ENCODE measurements at places on chromosomes 11 and 22. TPM values are rescaled to one million over a fixed set of nuclear protein-coding genes. Genes with fewer than 3 reads are reported as not detected.

DNA sequence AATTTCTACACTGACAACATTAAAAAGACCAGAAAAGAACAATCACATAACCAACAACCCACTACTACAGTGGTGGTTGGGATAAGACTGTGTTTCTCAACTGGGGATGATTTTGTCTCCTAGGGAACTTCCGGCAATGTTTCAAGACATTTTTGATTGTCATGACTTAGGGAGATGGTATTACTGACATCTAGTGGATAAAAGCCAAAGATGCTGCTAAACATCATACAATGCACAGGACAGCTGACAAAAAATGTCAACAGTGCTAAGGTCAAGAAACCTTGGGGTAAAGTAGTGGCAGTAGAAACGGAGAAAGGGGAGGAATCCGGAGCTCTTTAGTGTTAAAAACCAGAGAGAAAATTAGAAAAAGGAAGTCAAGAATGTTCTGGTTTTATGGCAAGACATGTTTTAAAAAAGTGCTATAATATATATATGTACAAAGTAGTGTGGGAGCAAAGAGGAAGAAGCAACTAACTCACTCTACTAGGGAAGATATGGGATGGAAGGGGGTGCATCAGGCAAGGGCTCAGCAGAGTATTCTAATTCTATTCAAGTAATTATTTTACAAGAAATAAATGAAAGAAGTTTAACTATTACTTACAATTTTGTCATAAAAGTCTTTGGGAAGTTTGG is 37.2 kb downstream of the CKAP5 start:
- no peak for DNase-seq

GRCh38 chr11:111967649-111968048 is 30.5 kb downstream of the DIXDC1 start:
- no peak for DNase-seq

- DNase-seq, result no peak
These were observed 511 bp downstream of the PKDREJ start for GRCh38 chr22:46262449-46263215.

DNA sequence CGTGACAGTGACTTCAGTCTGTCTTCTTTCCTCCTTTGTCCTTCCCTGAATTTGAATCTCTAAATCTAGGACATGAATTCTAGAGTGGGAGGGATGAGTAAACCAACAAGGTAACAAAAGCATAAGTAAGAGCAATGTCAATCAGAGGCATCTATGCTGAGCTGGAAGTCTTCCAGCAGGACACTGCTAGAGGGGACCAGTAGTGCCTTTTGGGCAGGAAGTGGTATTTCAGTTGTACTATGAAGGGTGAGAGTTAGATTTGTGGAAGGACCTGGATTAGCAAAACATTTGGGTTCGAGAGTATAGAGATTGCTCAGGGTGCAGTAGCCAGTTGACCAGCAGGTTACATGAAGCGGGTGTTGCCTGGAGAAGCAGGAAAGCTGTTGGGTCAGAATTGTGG is 40.3 kb downstream of the MEI1 start:
- no peak for DNase-seq

DNA sequence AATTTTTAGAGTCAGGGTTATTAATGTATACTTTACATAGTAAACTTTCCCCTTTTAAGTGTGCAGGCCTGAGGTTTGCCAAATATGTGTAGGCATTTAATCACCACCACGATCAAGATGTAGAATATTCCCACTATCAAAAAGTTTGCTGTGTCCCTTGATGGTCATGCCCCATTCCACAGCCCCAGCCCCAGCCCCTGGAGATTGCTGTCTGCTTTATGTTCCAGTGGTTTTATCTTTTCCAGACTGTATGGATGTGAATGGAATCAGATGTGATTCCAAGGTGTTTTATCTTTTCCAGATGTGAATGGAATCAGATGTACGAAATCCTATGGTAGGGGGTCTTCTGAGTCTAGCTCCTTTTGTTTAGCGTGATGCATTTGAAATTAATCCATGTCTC is 93.1 kb upstream of the B3GAT1 start:
- DNase-seq, result no peak

- no peak for DNase-seq
These were observed 128.1 kb upstream of the TOP3B start for GRCh38 chr22:22110548-22111266.

DNA sequence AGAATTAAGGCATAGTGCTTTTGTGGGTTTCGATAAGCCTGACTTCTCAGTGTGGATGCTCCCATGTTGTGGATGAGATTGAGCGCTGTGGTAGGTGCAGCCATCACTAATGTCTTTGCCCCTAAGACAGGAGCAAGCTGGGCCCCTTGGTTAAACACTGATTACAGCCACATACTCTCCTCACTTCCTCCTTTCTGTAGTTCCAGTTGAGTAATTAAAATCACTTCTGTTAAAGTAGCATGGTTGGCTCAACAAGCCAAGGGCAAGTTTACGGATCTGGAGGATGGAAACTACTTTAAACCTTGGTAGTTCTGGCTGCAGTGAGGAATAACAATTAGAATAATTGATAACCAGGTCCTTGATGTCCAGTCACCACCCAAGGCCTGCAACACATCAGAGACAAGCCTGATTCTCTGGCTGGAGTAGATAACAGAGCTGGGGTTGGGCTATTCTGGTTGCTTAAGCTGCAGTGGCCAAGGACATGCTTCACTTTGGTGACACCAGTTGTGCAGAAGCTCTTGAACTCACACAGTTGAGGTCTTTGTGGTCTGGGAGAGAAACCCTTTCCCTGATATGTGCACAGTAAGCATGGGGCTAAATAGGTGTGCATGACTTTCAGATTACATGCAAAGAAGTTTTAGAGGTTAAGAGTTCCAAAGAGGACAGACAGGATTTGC is 81.3 kb downstream of the KIRREL3 start:
- no peak for DNase-seq

DNA sequence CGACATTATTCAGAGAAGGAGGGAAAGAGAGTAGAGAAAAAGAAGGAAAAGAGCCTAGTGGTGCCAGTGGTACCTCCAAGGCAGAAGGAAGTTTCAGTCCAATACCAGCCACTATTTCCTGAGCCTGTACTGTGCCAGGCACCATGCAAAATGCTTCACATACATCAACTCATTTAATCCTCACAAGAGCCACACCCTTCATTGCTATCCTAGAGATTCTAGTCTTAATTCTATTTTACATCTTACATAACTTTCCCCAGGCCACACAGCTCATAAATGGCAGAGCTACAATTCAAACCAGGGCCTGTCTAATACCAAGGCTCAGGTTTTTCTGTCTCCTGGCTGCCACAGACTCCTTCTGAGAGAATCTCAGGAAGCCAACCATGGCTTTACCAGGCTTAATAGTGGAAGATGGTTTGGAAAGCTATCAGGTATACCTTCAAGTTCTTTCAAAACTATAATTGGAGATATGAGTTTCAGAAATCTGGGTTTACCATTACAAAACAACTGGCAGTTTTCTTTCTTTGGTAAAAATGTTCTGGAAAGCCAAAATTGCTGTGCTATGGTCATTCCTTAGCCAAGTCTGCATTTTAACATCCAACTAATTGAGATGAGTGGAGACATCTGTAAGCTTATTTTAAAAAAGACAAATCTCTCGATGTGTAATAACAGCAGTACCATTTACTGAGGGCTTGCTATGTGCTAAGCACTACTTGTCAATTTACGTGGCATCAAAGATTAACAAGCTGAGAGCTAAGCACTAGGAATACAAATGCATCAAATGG is 225.1 kb upstream of the PITPNB start:
- DNase-seq, result no peak

DNA sequence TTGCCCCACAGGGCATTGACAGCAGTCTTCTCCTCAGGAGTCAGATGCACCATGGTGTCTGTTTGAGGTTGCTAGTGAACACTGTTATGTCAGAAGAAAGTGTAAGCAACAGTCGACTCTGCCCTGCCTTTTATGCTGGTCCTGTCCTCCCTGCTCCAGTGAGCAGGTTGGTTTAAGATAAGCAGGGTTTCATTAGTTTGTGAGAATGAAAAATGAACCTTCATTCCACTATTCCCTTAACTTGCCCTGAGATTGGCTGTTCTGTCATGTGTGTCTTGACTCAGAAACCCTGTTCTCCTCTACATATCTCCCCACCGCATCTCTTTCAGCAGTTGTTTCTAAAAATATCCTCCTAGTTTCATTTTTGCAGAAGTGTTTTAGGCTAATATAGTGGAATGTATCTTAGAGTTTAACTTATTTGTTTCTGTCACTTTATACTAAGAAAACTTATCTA is at the start of gene HBD:
TSS of gene HBD (minus strand) at position 103 of the 454 bp plus-strand sequence. CDS start at position 53, 50 bp downstream.
- no peak for DNase-seq

GRCh38 chr11:86873573-86874083 is 73.3 kb downstream of the PRSS23 start:
- DNase-seq, result no peak

- no peak for DNase-seq
These were observed 68.4 kb downstream of the TCF20 start for GRCh38 chr22:42202048-42202447.

DNA sequence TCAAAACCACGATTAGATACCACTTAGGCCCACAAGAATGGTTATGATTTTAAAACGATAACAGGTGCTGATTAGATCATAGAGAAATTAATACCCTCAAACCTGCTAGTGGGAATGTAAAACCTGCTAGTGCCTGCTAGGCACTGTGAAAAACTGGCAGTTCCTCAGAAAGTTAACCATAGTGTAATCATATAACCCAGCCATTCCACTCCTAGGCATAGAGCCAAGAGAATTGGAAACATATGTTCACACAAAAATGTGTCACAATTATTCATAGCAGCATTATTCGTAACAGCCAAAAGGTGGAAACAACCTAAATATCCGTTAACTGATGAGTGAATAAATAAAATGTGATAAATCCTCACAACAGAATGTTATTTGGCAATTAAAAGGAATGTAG is 122.2 kb upstream of the SYN3 start:
- no peak for DNase-seq

GRCh38 chr11:129012880-129013279 is 70.2 kb upstream of the TP53AIP1 start:
- DNase-seq, result no peak

GRCh38 chr11:95924414-95924760 is 480 bp upstream of the MTMR2 start:
- DNase-seq, result no peak

- no peak for DNase-seq
These were observed 23.4 kb upstream of the SHISAL1 start for GRCh38 chr22:44335903-44336803.

DNA sequence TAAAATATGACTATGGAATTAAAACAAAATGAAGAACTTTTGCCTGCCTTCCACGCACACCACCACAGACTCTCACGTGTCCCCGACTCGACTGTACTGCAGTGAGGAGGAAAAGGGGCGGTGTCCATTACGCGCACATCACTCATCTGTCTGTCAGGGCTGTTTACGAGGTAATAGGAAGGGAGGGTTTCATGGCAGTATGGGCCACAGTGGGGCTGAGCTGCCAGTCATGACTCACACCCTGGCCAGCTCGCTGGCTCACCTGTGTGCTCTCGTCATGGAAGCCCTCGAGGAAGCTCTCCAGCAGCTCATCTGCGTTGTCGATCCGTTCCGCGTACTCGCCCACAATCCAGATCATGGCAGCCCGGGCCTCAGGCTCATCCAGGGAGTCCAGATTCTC is 33.5 kb upstream of the RASL10A start:
- DNase-seq, result no peak

DNA sequence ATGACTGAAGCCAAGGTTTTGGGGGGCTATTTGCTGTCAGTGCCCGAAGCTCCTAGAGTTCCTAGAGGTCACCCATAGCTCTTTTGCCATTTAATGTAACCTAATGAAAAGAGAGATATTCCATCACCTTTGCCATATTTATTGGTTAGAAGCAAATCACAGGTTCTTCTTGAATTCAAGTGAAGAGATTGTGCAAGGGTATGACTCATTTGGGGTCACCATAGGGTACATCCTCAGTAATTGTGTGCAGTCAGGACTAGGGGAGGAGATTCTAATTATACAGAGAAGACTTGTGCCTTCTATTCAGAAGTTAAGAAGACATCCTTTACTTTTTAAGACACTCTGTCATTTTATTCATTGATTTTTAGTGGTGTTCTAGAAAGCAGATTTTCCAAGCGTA is 6.9 kb upstream of the PRAME start:
- no peak for DNase-seq

- no peak for DNase-seq
These were observed 20.6 kb downstream of the PHLDB1 start for GRCh38 chr11:118628031-118628430.

DNA sequence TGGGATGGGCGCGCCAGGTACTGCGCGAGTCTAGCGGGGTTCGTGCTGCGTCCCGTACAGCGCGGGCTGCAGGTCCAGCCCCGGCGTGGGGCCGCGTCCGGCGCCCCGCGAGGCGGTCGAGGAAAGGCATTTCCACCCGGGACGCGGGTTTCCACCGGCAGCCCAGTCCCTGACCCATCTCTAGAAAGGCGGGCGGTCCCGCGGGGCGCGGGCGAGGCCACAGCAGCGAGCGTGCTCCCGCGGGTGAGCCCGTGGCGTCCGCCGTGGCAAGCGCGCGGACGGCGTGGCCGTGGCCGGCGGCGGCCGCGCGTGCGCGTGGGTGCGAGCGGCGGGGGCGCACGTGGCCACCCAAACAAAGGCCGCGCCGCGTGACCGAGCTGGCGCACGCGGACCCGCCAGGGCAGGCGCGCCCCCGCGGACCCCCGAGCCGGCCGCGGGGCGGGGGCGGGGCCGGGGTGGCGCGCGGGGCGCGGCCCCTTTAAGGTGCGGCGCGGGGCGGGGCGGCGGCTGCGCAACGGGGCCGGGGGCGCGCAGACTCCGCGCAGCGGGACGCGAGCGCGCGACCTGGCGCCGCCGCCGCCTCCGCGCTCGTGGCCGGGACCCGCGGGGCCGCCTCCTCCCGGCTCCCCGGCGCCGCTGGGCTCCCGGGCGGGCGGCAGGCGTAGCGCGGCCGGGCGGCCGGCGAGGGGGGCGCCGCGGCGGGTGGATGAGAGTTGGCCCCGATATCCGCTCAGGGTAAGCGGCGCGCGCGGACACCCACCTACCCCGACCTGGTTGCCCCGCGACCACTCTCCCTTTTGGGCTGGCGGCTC is 39.3 kb upstream of the CELSR1 start:
- DNase-seq, result peak; percentile 45

DNA sequence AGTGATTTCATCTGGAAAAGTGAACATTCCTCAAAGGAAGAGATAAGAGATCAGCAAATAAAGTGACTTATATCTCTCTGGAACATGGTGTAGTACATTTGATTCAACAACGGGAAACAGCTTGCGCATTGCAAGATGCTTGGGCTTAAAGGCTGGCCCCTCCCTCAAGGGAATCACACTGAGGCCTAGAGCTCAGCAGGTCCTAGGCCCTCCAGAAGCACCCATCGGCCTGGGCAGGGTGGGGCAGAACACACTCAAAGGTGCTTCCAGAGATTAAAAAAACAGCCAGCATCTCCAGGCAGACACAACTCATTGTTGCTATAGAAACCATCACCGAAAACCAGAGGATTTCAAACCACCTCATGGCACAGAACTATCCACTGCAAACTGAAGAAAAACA is 69.0 kb upstream of the ARFGAP3 start:
- DNase-seq, result no peak

Gene RAB39A
- total RNA-seq, result 0.42 TPM

Gene GTSE1
- 1.6 TPM for total RNA-seq

Gene UBE2L6
- total RNA-seq, result 83.1 TPM

Gene MS4A15
- total RNA-seq, result not detected

Gene CST6
- 1.1 TPM for total RNA-seq
